ENCODE measurements at places on chromosomes 16 and 17.
A peak's percentile ranks its signal among the peaks of the same experiment; 100 is the strongest.

- DNase-seq = no peak
Measured at GRCh38 chr16:24509536-24509935, 29.8 kb upstream of the RBBP6 start.

DNA sequence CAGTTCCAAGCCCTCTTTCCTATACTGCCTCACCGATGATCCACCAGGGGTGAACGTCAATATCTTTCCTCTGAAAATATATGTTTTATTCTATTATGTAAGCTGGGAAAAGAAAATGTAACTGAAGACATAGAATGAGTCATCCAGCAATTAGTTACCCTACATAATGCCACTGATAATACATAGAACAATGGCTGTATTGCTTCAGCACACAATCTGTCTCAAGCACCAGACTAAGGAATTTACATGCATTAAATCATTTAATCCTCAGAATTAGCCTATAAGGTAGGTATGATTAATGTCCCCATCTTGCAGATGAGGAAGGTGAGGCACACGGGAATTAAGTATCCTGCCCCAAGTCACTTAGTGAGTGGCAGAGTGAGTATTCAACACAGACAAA lies 472.8 kb downstream of the TOX3 start:
- DNase-seq = no peak

DNA sequence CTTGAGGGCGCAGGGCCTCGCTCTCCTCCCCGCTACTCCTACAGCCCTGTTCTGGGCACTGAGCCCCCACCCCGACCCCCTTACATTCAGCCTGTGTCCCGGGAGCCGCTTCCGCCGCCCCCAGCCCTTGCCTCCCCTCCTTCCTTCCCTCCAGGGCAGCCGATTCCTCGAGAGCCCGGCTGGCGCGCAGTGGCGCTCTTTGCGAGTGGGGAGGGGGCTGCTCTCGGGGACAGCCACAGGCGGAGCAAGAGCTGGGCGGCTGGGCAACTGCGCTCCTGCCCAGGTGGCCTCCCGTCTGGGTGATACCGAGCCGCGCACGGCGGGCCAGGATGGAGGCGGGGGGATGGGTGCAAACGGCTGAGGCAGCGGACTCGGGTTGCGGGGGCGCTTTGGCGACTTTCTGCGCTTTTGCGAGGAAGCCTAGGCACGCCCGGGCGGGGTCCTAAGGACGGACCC lies 1.2 kb downstream of the MMP15 start:
- no peak for DNase-seq

- no peak for DNase-seq
Measured at GRCh38 chr17:50576864-50577263, 16.3 kb downstream of the CACNA1G start.

- DNase-seq = peak; percentile 36
Measured at GRCh38 chr17:46191322-46192188, 1.7 kb downstream of the KANSL1 start.

- no peak for DNase-seq
Measured at GRCh38 chr17:58969612-58970011, 137.1 kb downstream of the TRIM37 start.

GRCh38 chr17:72591289-72592241 lies 470.7 kb downstream of the SOX9 start:
- no peak for DNase-seq

DNA sequence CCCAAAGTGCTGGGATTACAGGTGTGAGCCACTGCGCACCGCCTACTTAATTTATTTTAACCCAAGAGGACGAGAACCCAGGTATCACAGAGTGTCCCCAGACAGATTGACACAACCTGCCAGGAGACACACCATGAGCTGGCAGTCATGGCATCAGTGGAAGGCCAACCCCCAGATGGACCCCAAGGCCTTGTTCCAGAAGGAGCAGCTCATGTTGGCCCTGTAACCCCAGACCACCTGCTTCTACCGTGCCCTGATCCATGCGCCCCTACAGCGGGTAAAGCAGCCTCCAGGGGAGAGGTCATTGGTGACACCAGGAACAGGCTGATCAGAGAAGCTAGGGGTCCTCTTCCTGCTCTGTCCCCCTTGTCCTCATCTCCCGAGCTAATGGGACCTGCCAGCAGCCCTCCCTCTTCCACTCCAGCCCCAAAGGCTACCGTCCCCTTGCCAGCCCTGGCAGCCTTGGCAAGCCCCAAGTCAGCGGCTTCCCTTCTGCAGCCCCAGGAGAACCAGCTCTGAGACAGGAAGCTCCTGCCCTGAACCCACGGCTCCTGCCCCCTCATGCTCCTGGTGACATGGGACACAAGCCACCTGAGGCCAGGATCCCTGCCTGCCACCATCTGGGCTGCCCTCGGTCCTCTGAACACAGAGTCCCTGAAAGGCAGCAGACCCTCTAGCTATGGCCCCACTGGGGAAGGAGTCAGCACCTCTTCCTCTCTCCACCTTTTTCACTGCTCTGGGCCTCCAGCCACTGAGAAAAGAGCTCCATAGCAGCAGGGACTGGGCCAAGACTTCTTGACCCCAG lies 6.3 kb downstream of the SULT1A1 start:
- no peak for DNase-seq

- DNase-seq = no peak
Measured at GRCh38 chr17:68096111-68096510, 60.6 kb downstream of the KPNA2 start.

DNA sequence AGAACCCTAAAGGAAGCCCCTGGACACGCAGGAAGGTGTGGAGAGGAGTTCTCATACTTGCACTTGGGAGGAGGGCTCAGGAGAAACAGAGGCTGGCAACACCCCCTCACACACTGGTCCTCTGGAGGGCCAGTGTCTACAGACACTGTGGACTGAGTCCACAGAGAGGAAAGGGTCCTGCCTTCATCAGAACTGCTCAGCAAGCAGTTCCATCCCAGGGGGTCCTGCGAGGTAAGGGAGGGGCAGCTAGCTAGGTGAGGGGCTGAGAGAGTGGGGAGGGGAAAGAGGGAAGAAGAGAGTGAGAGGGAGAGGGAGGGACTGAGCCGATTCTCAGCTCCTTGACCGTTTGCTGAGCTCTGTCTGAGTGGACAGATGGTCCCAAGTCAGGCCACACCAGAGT lies 17.7 kb upstream of the MEOX1 start:
- no peak for DNase-seq

Data from bone marrow (tissue), 2 donors.